ENCODE measurements at places on chromosomes 2 and 18.
A peak's percentile ranks its signal among the peaks of the same experiment; 100 is the strongest.

GRCh38 chr2:65357959-65358294, 74.5 kb downstream of the SPRED2 start:
- no peak for DNase-seq

DNA sequence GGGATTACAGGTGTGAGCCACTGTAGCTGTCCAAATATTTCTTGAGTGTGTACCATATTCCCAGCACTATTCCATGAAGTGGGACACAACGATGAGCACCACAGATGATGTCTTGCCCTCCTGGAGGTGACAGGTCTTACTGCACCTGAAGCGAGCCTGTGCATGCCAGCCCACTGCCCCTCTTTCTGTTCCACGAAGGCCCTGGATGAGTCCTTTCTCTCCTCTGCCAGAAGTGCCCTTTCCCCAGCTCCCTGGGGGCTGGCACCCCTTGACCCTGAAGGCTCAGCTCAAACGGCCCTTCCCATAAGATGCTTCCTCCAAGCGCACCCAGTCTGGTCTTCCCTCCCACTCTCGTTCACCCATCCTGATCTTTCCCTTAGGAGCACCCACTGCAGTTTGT, 5.5 kb downstream of the ATP6V1B1 start:
- no peak for DNase-seq

DNA sequence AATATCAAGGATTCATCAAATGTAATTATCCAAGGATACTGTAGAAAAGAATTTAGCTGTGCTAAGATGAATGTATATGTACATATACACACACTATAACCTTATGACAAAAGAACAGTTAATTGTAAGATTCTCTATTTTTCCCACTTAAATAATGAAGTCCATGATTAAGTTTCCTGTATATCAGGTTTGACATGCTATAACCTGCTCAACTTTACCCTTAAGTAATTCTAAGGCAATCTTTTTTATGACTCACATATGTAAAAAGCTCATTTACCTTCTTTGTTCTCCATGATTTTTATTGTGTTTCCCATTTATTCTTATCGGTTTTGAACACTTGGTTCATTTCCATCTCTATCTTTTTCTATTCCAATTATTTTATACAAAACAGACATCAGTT, 1213.1 kb upstream of the SLC39A10 start:
- DNase-seq, result no peak

DNA sequence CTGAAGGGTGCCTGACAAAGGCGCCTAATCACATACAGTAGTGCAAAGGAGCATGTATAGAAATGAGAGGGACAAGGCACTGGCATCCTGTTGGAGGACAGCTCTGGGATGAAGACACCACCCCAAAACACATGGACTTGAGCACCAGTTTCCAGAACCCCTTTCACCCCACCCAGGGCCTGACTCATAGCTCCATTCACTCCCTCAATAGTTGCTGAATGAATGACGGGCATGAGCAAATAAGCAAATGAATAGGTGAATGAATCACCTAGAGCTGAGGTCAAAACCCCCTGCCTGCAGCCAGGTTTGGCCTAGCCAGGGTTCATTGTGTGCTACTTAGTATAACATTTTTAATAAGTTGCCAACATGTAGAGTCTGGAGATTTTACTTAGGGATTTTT, 66.3 kb downstream of the NRP2 start:
- no peak for DNase-seq

DNA sequence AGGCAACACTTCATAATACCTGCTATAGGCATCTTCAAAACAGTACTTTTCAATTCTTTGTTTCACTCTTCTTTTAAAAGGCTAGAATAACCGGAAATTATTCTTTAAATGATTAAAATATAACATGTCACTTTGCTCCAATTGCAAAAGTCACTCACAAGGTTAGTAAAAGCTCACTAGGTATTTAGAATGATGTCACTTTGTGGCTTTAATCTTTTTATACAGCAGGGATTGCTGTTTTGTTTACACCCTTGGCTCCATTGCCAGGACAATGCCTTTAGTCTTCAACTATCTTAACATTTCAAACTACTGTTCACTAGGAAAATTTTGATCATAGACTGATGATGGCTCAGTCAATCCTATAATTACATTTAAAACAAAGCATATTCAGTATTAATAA, 157.1 kb downstream of the BAZ2B start:
- DNase-seq, result peak; percentile 8

DNA sequence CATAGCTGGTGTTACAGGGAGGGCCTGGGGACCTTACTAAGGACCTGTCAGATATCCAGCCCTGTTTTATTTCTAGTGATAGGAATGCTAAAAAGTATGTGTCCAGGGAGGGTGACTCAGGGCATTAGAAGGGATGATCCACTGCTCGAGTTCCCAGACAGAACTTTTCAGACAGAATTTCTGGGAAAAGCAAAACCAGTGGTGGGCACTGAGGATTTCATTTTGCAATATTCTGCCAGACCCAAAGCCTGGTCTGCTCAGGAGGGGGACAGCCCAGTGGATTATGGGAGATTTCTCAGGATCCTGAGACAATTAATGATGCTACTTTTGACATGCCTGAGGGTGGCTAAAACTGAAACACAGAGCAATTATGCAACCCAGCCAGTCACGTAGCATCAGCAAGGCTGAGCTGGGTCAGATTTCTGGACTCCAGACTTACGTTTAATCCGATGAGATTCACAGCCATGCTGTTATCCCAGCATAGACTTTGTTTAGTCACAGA, 4.7 kb upstream of the KCNE4 start:
- no peak for DNase-seq

DNA sequence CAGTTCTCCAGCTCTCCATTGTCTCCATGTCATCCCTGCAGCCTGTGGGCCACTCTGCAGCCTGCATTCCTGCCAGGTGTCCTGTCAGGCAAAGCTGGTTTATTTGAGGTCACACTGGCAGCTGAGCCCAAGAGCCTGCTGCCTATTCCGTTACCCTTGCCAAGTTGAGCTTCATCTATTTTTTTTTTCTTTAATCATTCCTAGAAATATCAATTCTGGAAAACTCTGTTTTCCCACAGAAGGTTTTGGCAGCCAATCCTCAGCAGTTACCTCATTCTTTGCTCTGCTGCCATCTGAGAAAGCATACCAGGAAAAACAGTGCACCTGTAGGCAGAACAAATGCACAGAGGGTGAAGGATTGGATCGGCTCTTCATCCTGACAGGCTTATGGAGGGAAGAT, 411.0 kb upstream of the ACVR2A start:
- no peak for DNase-seq

DNA sequence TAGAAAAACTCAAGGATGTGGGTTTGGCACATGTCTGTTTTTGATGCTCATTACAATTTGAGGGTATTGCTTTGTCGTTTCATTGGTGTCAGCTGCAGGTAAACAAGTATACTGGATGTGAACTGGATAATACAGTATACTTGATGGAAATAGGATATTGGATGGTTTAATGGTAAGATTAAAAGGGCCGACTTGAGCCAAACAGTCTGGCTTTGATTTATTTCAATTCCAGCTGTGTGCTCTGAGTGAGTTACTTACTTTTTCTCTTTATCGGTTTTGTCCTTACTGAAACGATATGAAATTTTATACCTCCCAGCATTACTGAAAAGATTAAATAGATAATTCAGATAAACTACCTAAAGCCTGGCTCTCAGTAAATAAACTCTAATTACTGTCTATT, 227.6 kb downstream of the ASXL3 start:
- no peak for DNase-seq
